ENCODE measurements at places on chromosomes 4 and X.

GRCh38 chr4:26281881-26282280 lies 38.9 kb upstream of the RBPJ start:
- DNase-seq, result no peak

DNA sequence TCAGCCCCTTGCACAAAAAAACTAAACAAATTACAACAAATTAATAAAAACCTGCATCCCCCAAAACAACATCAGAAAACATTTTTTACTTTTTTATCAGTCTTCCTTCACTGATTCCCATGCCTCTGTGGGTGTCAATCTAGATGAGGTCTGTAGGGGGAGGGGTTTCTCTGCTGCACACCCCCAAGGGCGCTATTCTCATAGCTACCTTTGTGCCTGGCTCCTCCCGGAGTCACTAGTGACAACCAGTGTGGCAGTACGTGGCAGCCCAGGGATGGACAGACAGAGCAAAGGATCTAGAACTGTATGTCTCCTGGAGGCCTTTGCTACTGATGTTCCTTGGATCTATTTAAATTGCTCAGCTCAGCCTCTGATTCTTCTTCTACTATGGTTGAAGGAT lies 228.1 kb upstream of the ANXA3 start:
- DNase-seq, result no peak

GRCh38 chr4:125316791-125317524 lies 2.2 kb downstream of the FAT4 start:
- DNase-seq, result peak; percentile 44

DNA sequence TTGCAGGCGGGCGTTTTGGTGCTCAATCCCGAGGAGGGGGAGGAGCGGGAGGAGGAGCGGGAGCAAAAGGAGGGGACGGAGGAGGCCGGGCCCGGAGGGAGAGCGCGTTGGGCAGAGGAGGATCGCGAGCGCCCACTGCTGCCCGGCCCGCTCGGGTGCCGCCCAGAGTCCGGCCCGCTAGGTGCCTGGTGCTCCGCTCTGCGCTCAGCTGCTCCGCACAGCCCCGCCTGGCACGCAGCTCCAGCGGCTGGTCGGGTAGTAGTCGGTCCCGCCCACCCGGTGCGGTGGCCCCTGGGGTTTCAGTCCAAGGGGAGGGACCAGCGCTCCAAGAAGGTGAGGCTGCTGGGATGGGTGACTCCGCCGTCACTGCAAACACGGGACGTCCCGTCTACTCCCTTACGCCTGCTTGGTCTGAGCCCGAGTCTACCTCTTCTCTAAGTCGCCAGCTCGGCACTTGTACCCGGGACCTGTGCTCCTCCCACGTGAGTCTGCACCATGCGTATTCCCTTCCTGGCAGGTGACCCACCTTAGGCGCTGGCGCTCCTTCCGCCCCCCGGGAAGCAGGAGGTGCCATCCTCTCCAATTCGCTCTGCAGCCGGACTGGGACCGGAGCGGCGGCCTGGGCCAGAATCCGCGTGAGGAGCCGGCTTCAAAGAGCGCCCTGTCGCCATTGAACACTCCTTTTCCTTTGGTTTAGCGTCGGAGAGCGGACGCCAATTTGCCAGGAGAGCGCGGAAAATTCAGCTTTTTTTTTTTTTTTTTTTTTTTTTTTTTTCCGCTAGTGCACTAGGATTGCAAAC lies 405 bp upstream of the HS3ST1 start:
- DNase-seq, result peak; percentile 90

DNA sequence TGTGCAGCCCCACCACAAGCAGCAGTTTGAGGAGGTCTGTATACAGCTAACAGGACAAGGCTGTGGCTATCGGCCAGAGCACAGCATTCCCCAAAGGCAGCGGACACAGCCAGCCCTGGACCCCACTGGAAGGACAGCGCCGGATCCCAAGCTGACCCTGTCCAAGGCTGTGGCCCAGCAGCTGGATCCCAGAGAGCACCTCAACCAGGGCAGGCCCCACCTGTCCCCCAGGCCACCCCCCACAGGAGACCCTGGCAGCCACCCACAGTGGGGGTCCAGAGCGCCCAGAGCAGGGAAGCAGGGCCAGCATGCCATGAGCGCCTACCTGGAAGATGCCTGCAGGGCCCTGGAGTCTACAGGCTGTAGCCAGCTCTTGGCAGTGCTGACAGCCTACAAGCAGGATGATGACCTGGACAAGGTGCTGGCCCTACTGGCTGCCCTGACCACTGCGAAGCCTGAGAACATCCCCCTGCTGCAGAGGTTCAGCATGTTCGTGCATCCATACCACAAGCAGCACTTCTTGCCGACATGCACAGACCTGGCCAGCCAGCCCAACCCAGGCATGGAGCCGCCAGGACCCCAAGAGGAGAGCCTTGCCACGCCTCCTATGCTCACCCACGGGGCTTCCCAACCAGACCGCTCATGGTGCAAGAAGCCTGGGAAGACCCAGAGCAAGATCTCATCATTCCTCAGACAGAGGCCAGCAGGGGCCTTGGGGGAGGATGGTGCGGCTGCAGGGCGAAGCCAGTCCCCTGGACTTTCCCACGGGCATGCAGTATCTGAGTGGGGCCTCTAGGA lies 62.0 kb downstream of the ALPK1 start:
- DNase-seq, result no peak

DNA sequence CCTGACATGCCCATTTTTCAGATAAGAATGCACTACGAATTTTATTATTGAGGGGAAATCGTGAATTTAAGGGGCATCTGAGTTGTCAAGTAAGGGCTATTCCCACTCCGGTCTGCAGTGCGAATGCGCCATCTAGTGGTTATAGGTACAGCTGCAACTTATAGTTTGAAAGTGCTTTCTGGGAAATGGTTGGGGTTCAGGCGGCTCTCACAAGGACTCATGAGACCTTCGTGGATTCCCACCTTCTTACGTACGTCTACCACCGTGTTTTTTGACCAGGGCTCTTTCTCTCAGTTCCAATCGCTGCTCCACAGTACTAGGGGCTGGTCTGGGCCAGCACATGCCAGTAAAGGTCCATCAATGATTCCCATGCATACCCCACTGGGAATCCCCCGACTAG lies 12.3 kb downstream of the MSL3 start:
- DNase-seq, result peak; percentile 71

- DNase-seq, result peak; percentile 38
Observed at GRCh38 chr4:123350191-123350544, 46.4 kb upstream of the SPRY1 start.
